Psoas muscle (tissue), 8 donors: ENCODE measurements at places on chromosomes 3 and 15. TPM values are rescaled to one million over a fixed set of nuclear protein-coding genes. Genes with fewer than 3 reads are reported as not detected.

GRCh38 chr15:101244889-101245668 lies 6.8 kb downstream of the CHSY1 start:
- H3K4me3 ChIP-seq, result no peak overlapping the region
- no peak overlapping the region for H3K27ac ChIP-seq
- peaks cover 76% of the 10 kb centered on the region for H3K4me1 ChIP-seq
- H3K36me3 ChIP-seq, result no peaks in the 10 kb centered on the region
- H3K27me3 ChIP-seq, result no peaks in the 10 kb centered on the region
- DNase-seq, result no peak

GRCh38 chr15:61828860-61829513 lies 231.3 kb downstream of the VPS13C start:
- H3K4me3 ChIP-seq, result no peak overlapping the region
- H3K4me1 ChIP-seq, result no peaks in the 10 kb centered on the region
- peak; percentile 34 for DNase-seq
- H3K27ac ChIP-seq, result no peak overlapping the region

DNA sequence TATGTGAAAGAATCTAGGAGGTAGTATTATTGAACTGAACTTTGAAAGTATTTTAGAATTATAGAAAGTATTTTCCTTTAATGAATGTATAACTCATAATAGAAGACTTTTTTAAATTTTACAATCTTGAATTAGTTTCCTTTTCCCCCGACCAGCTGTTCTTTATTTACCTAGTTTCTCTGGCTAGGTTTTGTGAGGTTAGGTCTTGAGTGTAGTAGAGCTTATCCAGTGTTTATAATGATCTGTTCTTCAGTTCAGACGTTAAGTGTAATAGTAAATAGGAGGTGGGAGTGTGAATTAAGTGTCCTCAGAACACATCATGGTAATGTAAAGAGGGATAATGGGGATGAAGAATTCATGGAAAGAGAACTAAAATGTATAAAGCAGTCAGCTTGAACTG lies 93.8 kb downstream of the MYRIP start:
- H3K36me3 ChIP-seq, result no peaks in the 10 kb centered on the region
- H3K4me3 ChIP-seq, result no peak overlapping the region
- H3K27ac ChIP-seq, result no peak overlapping the region
- no peaks in the 10 kb centered on the region for H3K4me1 ChIP-seq

DNA sequence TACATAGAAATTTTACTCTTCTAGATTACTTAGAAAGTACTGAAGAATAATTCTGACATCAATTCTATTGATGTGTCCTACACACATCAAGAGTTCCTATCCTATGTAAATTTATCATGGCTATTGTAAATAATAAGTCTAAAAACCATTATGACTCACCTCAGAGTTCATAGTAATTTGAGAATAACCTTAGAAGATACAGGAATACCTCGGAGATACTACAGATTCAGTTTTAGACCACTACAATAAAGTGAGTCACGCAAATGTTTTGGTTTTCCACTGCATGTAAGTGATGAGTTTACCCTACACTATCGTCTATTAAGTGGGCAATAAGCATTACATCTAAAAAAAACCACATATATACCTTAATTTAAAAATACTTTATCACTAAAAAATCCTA lies 74.8 kb downstream of the NR1I2 start:
- no peak overlapping the region for H3K27ac ChIP-seq
- H3K4me1 ChIP-seq, result peaks cover 8% of the 10 kb centered on the region
- peaks cover 3% of the 10 kb centered on the region for H3K36me3 ChIP-seq
- no peak overlapping the region for H3K4me3 ChIP-seq

GRCh38 chr3:17473761-17474160 lies 268.7 kb downstream of the TBC1D5 start:
- peaks cover 8% of the 10 kb centered on the region for H3K4me1 ChIP-seq
- H3K27ac ChIP-seq, result no peak overlapping the region
- H3K27me3 ChIP-seq, result no peaks in the 10 kb centered on the region
- no peaks in the 10 kb centered on the region for H3K36me3 ChIP-seq

- no peak overlapping the region for H3K4me3 ChIP-seq
- DNase-seq, result no peak
- no peaks in the 10 kb centered on the region for H3K27me3 ChIP-seq
- no peaks in the 10 kb centered on the region for H3K36me3 ChIP-seq
- H3K27ac ChIP-seq, result no peak overlapping the region
- peaks cover 13% of the 10 kb centered on the region for H3K4me1 ChIP-seq
These were observed 443.1 kb downstream of the FOXP1 start for GRCh38 chr3:71140477-71140876.

DNA sequence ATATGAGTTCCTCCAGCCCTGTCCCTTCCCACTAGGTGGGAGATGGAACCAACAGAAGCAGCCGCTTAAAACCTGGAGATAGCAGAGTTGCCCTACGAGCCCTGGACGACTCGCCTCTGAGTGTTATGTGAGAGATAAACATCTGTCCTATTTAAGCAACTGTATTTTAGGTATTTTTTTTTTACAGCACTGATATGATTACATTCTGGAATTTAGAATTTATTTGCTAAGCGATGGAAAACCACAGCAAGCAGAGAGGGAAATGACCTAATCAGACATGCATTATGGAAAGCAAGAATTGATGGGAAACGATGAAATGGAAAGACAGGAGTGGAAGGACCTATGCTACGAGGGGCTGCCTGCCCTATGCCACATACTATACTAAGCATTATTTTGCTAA lies 379.0 kb upstream of the IL12A start:
- H3K4me3 ChIP-seq, result no peak overlapping the region
- no peak overlapping the region for H3K27ac ChIP-seq
- H3K27me3 ChIP-seq, result no peaks in the 10 kb centered on the region
- H3K36me3 ChIP-seq, result no peaks in the 10 kb centered on the region

- peaks cover 11% of the 10 kb centered on the region for H3K4me1 ChIP-seq
- no peak overlapping the region for H3K27ac ChIP-seq
- H3K36me3 ChIP-seq, result no peaks in the 10 kb centered on the region
- H3K27me3 ChIP-seq, result no peaks in the 10 kb centered on the region
- no peak for DNase-seq
These were observed 133.3 kb downstream of the RPLP1 start for GRCh38 chr15:69585937-69586336.

DNA sequence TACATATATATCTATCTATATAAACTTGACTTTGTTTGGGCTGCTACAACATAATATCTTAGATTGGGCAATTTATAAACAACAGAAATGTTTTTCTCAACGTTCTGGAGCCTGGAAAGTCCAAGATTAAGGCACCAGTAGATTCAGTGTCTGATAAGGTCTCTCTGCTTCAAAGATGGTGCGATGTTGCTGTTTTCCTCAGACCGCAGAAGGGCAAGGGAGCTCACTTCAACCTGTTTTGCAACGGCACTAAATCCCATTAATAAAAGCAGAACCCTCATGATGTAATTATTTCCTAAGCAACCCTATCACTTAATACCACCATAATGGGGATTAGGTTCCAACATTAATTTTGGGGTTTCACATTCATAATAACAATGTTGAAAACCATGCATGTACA lies 1134.8 kb downstream of the NSUN3 start:
- H3K36me3 ChIP-seq, result no peaks in the 10 kb centered on the region
- no peak overlapping the region for H3K4me3 ChIP-seq
- H3K4me1 ChIP-seq, result no peaks in the 10 kb centered on the region

- DNase-seq, result no peak
- no peak overlapping the region for H3K27ac ChIP-seq
- no peaks in the 10 kb centered on the region for H3K36me3 ChIP-seq
- no peaks in the 10 kb centered on the region for H3K4me1 ChIP-seq
These were observed 76.2 kb upstream of the C2CD4B start for GRCh38 chr15:62241135-62241770.

- H3K36me3 ChIP-seq, result no peaks in the 10 kb centered on the region
- peaks cover 21% of the 10 kb centered on the region for H3K4me1 ChIP-seq
- H3K27me3 ChIP-seq, result no peaks in the 10 kb centered on the region
- no peak for DNase-seq
These were observed 18.7 kb downstream of the BHLHE40 start for GRCh38 chr3:4997946-4998345.

- H3K4me3 ChIP-seq, result no peak overlapping the region
- no peaks in the 10 kb centered on the region for H3K4me1 ChIP-seq
- no peaks in the 10 kb centered on the region for H3K36me3 ChIP-seq
- H3K27me3 ChIP-seq, result no peaks in the 10 kb centered on the region
These were observed 54.4 kb upstream of the LRRN1 start for GRCh38 chr3:3744826-3745225.

GRCh38 chr3:65130782-65131181 lies 443.0 kb upstream of the ADAMTS9 start:
- H3K27me3 ChIP-seq, result no peaks in the 10 kb centered on the region
- no peak overlapping the region for H3K4me3 ChIP-seq
- no peak for DNase-seq
- no peaks in the 10 kb centered on the region for H3K4me1 ChIP-seq
- H3K27ac ChIP-seq, result no peak overlapping the region

DNA sequence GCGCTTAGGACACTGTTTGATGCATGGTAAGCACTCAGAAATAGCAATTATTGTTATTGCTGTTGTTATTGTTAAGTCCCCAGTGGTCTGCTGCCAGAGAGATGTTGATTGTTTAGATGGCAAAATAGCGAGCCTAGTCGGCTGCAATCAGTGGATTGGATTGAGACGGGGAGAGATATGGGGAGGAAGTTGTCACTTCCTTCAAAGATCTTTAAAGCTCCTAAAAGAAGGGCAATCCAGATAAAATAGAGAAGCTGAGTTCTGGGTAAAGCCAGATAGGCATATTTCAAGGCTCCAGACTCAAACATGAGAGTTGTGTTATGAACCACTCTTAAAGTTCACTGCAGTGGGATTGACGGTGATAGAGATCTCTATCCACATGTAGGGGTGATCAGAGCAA lies 64.5 kb downstream of the RYR3 start:
- H3K27me3 ChIP-seq, result no peaks in the 10 kb centered on the region
- peaks cover 10% of the 10 kb centered on the region for H3K4me1 ChIP-seq
- no peak for DNase-seq
- no peak overlapping the region for H3K27ac ChIP-seq
- no peak overlapping the region for H3K4me3 ChIP-seq
- H3K36me3 ChIP-seq, result no peaks in the 10 kb centered on the region

DNA sequence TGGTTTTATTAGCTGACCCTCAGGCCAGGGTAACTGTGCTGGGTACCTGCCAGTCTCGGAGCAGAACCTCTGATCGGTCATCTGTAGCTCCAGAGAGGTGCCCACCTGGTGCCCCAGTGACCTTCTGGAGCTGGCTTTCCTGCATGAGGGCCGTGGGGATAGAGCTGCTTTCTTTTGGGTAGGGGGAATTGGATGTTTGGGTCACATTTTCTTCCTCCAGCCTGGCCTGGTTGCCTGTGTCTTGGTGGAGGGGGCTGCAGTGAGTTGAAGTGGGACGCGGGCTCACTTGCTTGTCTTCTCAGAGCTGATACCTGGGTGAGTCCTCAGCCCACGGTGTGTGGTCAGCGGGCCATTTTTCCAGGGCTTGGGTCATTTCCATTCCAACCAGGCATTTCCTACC lies 2.6 kb downstream of the ZNF710 start:
- H3K4me1 ChIP-seq, result peaks cover 62% of the 10 kb centered on the region
- no peaks in the 10 kb centered on the region for H3K36me3 ChIP-seq
- peak overlapping the region; percentile 90 for H3K4me3 ChIP-seq
- DNase-seq, result no peak

The GRK7 gene
- not detected for total RNA-seq

The KLHL6 gene
- 1.3 TPM for total RNA-seq

The AMT gene
- 2.5 TPM for total RNA-seq

The IL17RD gene
- total RNA-seq, result 1.6 TPM

The TMEM158 gene
- 6.5 TPM for total RNA-seq

The SLC28A1 gene
- 1.9 TPM for total RNA-seq

The CFAP100 gene
- total RNA-seq, result not detected

The C2CD4B gene
- total RNA-seq, result 1.0 TPM
